ENCODE measurements at places on chromosomes 7 and 10. TPM values are rescaled to one million over a fixed set of nuclear protein-coding genes. Genes with fewer than 3 reads are reported as not detected.

- no peak for DNase-seq
Observed at GRCh38 chr10:117086546-117086945, 51.5 kb downstream of the VAX1 start.

DNA sequence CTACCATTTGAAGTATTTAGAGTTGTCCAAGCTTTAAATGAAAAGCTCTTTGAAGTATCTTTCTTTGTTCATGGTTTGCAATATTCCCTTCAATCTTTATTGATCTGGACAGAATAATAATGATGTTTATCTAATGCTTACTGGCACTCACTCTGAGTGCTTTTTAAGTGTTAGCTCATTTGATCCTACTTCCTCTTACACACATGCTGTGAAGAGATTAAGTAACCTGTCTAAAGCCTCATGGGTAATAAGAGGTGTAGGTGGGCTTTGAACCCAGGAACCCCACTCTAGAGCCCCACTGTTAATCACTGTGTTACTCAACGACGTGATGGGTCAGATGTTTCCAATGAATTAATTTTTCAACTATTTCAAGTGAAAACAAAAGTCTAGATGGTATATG, 31.1 kb upstream of the ADD3 start:
- no peak for DNase-seq

- no peak for DNase-seq
Observed at GRCh38 chr7:116161728-116162127, 48.6 kb upstream of the TES start.

DNA sequence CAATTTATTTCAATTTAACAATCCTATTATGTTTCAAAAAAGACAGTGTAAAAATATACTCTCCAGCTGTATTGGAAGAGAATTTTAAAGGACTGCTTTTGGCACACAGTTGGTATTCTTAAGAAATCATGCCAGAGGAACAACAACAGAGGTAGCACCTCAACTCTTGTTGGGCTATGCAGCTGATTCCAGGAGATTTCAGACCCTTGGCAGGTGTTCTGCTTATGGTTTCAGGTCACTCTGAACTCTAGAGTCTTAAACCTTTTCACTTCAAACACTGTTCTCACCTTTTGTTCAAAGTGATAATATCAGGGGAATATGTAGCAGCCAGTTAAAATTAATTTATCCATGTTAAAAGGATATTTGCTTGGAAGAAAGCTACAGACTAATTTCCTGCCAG, 160.1 kb downstream of the PFKFB3 start:
- DNase-seq, result no peak

- no peak for DNase-seq
Observed at GRCh38 chr7:138417078-138417700, 42.9 kb upstream of the TRIM24 start.

DNA sequence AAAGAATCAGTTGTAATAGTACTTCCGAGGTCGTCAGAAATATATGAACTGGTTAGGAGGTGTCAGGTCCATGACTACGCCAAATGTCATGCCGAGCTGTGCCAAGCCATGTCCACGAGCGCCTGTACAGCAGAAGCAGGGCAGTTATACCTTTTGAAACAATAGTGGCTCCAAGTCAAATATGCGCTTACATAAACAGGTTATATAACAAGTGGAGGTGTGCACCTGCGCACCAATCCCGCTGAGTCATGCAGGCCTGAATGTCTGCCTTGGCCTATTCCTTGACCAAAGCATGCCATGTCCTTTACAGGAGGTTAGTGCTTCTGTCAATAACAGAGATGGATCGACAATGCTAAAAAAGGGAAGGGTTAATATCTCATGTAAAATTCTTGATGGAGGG, 21.3 kb upstream of the TRUB1 start:
- DNase-seq, result no peak

NUTM2D gene
- total RNA-seq, result 0.82 TPM
